Stimulated activated CD8-positive, alpha-beta memory T cell treated with anti-CD3 and anti-CD28 coated beads, Interleukin-15, amount 100 ng/mL, for 48 hours (primary cell): ENCODE measurements at places on chromosomes 1 and 21.
A peak's percentile ranks its signal among the peaks of the same experiment; 100 is the strongest.

- no peak for DNase-seq
Measured at GRCh38 chr1:70397013-70397412, 14.1 kb upstream of the CTH start.

DNA sequence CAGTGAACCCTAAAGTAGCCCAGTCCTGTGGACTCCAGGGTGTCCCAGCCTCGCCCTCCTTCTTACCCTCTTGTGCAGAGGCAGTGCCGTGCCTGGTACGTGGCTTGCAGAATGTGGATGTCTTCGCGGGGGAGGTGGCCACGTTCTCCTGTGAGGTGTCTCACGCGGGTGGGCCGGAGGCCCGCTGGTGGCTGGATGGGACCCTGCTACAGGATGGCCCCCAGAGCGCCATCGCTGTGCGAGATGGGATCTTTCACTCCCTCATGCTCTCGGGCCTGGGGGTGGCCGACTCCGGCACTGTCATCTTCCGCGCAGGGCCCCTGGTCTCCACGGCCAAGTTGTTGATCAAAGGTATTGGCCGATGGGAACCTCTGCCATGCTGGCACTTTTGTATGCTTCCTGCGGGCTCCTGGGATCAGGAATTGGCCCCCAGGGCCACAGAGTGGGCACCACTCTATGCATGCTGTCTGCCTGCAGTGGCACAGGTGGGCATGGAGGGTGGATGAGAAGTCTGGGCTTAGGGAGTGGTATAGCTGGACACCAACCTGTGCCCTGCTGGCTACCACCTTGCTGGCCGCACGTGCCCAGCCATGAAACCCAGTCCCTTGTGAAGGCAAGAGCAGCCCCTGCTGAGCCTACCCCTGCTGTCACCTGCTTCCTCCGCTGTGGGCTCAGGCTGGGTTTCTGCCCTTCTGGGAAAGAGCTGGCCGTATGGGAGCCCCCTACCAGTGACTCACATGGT lies 92.9 kb downstream of the TRIM11 start:
- DNase-seq = no peak

GRCh38 chr1:56617141-56617540 lies 28.0 kb upstream of the PRKAA2 start:
- DNase-seq = no peak

GRCh38 chr1:6424619-6425593 lies at the start of gene ESPN:
Gene ESPN, plus strand, starts transcription at chr1:6424776. Its CDS starts 180 bp downstream, at chr1:6424956.
- DNase-seq = no peak

- no peak for DNase-seq
Measured at GRCh38 chr1:248748211-248748610, 7.3 kb downstream of the LYPD8 start.

- DNase-seq = no peak
Measured at GRCh38 chr1:40626383-40626770, 39.1 kb downstream of the RIMS3 start.

DNA sequence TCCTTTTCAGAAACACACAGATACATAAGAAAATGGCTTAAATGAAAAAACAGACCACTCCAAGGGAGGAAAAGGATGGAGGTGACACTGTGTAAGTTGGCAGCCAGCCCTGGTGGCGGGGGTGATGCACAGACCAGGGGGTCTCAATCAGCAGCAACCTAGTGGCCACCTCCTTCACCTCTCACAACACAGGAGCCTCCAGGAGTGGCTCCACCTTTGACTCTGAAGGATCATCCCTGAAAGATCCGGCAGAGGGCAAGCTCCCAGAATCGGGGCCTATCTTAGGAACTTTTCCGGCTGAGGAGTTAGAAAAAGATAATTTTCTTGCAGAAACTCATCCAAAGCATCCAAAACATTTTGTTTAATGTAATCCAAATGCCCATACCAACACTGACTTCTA lies 51.2 kb upstream of the SMYD2 start:
- DNase-seq = no peak

DNA sequence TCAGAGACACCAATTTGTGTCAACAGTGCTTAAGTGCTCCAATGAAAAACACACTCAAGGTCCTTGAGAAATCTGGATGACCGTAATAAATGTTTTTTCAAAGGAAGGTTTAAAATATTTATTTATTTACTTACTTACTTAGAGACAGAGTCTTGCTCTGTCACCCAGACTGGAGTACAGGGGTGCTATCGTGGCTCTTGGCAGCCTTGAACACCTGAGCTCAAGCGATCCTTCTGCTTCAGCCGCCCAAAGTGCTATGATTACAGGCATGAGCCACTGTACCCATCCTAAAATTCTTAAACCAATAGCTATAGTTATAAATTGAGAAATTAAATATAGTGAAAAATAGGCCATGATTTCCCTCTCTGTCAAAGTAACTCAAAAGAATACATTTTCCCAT lies 17.3 kb upstream of the ERICH3 start:
- DNase-seq = no peak

GRCh38 chr1:24620678-24621077 lies 22.4 kb upstream of the SRRM1 start:
- DNase-seq = no peak

DNA sequence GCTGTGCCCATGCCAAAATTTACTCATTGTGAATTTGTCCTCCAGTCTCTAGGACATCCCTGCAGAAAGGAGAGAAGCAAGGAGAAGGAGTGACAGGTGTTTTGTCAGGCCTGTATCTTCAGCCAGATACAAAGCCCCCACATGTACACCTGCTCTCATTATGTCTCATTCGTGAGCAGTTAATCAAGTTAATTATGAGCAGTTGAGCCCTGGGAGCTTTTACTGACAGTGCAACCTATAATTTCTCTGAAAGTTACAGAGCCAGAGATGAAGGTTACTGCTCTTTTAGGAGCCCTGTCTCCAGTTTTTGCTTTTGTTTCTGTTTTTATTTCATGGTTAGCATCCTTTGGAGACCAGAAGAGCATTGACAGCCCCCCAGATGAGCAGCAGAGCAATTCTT lies 5.0 kb upstream of the ILDR2 start:
- DNase-seq = no peak

GRCh38 chr21:33289199-33289819 lies 23.1 kb downstream of the IL10RB start:
- DNase-seq = no peak

DNA sequence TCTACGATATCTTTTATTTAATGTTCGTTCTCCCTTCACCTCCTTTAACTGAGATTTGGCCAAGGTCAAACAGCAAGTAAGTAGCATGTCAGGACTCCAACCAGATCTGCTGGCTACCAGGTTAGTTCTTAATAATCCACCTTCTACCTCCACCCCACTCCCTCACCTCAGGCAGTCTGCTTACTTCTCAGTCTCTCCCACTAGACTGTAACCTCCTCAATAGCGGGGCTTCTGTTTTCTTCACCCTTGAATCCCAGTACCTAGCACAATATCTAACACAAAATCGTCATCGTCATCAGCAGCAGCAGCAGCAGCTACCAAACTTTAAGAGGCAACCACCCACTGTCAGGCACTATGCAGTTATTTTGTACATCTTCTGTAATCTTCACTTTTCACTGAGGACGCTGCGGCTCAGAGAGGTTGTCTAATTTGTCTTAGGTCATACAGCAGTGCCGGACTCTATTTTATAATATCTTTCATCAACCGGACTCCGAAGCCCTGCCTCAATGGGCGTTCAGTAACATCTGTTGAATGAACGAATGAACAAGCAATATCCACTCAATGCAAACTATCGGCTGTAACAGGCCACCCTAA lies 859 bp upstream of the MAGI3 start:
- DNase-seq = no peak

DNA sequence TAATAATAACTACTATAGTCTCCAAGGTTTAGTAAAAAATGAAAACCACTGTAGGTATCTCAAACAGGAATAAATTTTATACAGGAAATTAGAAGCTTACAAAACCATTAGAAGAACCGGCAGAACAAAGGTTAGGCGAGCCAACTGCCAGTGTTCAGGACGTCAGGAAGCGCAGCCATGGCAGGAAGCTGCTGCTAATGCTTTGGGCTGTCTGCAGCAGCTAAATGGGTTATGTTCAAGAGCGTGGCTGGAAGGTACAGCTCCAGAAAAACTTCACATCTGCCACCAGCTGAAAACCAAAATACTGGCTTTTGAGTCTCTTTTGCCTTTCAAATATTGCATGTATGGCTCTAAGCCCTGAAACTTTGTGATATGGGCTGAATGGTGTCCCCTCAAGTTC lies 35.7 kb upstream of the MYSM1 start:
- DNase-seq = no peak

DNA sequence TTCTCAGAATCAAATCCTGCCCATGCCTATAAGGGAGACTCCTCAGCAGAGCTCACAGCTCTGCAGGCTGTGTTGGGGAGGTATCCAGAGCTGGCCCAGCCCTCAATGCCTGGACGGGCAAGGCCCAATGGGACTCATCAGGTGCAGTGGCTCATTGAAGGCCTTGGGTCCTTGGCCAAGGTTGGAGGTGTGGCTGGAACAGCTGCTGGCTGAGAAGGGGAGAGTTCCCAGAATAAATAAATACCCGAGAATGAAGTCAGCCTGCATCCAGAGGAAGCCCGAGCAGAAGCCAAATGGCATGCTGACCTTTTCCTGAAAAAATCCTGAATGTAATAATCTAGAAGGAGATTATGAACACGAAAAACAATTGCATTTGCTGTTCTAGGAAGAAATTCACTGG lies 25.2 kb upstream of the IKBKE start:
- no peak for DNase-seq

GRCh38 chr1:172431721-172432192 lies 11.3 kb downstream of the C1orf105 start:
- no peak for DNase-seq

DNA sequence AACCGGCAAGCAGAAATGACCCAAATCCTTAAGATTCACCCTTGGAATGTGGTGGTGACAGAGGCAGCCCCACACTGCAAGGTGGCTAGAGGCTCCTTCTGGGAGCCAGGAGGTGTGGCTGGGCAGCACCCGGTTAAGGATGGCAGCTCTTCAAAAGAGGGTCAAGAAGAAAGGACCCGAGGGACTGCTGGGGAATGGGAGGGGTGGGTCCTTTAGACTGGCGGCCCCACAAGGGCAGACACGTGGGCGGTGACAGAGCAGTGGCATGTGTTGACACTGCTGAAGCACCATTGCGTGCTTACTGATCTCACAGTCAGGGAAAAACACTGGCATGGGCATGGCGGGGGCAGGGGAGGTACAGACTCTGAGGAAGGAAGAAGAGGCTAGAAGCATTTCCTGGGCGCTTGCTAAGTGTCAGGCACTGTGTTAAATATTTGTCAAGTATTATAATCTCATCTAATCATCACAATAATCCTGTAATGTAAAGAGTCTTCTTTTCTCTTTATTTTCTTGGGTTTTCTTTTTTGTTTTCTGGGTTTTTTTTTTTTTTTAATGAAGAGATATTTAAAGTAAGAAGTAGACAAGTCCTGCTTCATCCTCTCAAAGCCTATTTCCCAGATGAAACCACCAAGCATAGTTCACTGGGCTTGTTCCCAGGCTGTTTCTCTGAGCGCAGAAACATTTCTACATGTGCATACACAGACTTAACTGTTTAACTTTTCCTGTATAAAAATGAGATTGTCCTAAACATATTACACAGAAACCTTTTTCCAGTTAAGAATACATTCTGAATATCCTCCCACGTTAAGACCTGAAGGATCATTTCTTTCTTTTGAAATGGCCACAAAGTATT lies 165.8 kb upstream of the EDN2 start:
- DNase-seq = no peak

GRCh38 chr1:158227904-158228623 lies 26.2 kb upstream of the CD1A start:
- no peak for DNase-seq

GRCh38 chr1:56868761-56869160 lies 14.2 kb downstream of the C8A start:
- no peak for DNase-seq

GRCh38 chr1:35524106-35524505 lies 33.1 kb downstream of the KIAA0319L start:
- no peak for DNase-seq

DNA sequence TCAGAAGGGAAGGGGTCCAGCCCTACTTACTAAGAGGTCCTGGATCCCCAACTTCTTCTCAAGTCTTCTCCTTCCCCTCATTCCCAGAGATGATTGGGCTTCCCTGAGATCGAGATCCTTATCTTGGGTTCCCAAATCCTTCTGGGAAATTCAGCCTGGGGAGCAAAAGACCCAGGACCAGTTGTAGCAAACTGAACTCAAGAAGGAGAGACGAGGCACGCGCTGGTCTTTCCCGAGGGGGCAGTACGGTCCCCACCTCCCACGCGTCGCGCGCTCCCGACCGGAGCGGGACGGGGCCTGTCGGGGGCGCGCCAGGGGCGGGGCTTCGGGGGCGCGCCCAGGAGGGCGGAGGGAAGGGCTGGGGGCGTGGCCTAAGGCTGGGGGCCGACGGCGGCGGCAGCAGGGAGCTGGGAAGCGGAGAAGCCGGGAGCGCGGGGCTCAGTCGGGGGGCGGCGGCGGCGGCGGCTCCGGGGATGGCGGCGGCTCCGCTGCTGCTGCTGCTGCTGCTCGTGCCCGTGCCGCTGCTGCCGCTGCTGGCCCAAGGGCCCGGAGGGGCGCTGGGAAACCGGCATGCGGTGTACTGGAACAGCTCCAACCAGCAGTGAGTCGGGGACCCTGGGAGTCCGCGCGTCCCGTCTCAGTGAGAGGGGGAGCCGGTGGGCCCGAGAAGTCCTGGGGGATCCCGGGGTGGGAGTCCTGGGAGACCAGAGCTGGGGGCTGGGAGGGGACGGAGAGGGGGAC lies at the start of gene EFNA3:
Gene EFNA3 (plus strand): TSS at position 369 of the 741 bp plus-strand sequence. CDS start 105 bp downstream, at position 474.
- DNase-seq = peak; percentile 49

DNA sequence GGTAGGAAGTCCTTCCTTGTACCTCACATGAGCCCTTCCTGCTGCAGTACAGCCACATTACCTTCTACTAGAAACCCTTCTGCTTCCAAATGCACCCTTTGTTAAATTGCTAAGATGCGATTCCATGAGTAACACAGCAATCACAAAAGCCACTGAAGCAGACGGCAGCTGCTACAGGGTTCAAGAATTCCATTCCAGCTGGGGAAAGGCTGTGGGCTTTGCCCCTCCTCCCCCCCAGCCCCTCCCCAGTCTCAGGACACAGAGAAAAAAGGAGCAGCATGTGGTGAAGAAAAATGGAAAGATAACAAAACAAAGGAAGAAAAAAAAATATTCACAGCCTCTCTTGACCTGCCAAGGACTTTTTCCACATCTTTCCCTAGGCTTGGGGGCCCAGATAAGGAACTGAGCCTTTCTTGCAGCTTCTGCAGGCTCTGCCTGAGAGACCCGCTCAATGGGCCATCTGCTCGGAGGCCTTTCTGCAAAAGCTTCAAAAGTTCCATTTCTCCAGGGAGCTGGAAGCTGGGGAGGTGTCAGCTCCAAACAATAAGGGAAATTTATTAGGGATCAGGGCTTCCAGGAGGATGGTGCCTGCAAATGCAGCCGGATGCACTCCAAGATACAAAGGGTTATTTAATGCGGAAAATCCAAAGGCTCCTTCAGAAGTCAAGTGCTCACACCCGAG lies 72.1 kb downstream of the SYT2 start:
- no peak for DNase-seq

DNA sequence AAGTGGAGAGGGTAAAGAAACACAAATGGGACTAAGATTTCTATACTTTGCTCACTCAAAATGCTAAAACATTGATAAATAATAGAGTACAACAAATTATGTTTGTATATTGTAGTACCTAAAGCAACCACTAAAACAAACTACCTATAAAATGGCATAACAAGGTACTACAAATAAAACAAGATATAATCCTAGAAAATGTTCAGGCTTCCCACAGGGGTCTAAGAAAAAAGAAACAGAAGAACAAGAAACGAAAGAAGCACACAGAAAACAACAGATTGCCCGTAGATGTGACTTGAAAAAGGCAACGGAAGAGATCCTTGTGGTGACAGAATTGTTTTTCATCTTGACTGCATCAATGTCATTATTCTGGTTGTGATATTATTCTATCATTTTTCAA lies 63.3 kb upstream of the ADGRL4 start:
- DNase-seq = no peak
